Occipital lobe (tissue), 3 donors: ENCODE measurements at places on chromosomes 7 and 10. TPM values are rescaled to one million over a fixed set of nuclear protein-coding genes. Genes with fewer than 3 reads are reported as not detected.

Gene ACSM6
- not detected for total RNA-seq

Gene CDHR1
- 1.2 TPM for total RNA-seq

GRCh38 chr10:2618690-2619089 is 448.7 kb upstream of the PFKP start:
- no peak for DNase-seq

DNA sequence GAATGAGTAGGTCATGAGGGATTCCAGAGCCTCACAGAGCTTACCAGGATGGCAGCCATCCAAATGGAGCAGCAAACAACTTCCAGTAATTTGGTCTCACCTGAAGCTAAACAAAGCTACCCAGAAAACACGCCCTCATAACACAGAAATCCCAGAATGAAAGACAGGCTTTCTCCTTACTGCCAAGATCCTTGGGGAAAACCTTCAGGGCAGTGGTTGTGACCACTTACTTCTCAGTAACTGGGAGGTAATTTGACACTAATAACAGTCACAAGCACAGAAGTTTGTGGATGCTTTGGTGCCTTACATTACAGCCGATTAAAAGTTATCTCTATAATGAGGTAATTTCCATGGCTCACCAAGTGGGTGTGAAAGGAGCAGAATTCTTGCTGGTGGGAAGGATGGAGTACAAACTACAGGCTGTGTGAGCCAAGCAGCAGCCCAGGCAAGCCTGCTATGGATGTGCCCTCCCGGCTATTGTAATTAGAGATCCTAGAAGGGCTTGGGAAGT is 10.4 kb downstream of the WDR91 start:
- DNase-seq = no peak

GRCh38 chr10:22850541-22850940 is 77.3 kb upstream of the ARMC3 start:
- DNase-seq = no peak

DNA sequence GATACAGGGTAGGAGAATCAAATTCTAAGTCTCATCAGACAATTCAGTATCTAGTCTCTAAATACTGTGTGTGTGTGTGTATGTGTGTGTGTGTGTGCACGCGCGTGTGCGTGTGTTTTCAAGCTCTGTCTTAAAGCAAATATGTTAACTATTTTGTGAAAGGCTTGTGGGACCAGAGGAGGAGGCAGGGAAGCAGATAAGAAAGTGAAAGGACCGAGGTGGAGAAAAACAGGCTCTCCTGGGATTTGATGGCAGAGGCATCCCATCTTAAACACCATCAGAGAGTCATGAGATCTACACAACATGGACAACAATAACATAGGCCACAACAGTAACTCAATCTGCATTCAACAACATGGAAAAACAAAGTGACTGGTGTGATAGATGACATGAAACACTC is 67.1 kb downstream of the PIP4K2A start:
- no peak for DNase-seq
